Skin of body (tissue), 3 donors: ENCODE measurements at places on chromosomes 3 and 15. TPM values are rescaled to one million over a fixed set of nuclear protein-coding genes. Genes with fewer than 3 reads are reported as not detected.
A peak's percentile ranks its signal among the peaks of the same experiment; 100 is the strongest.

DNA sequence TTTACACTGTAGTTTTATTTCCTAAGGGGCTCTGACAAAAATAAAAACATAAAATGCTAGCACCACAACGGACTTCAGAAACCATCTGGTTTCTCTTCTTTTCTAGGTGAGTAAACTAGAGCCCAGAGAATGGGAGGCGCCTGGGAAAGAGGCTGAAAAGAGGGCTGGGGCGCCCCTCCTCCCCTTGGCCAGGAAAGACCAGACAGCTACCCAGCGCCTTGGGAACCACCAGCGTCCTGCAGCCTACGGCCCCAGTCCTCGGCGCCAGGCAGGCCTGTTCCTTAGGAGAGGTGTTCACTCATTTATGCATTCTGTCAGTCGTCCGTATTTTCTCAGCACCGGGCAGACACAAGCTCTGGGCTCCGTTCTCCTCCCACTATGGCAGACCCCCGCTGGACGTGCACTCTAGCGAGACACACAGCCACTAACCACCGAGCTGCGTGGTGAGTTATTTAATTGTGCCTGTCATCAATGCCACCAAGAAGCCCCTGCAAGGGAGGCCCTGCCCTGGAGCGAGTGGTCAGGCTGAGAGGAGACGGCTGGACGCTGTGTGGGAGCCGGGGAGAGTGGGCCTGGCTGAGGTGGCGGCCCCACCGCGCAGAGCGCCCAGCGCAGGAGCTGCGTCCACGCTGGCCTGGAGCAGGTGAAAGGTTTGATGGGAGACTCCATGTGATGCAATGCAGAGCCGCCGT is 294.4 kb downstream of the OCA2 start:
- no peak for DNase-seq

DNA sequence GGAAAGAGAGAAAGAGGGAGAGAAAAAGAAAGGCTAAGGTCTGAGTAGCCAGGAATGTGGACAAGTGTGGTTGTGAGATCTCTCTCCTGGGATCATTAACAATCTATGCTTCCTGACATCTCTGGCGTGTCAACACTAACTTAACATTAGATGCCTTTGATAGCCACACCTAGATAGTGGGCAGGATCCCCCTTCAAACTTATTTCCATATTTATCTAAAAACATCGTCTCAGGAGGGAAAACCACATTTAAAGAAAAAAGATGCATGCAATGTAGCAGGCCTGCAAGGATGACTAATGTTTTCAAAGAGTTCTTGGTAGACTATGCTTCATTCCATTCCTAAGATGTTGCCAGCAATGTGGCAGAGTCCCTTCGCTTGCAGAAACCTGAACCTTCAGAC is 80.9 kb downstream of the MLH1 start:
- no peak for DNase-seq

The MME gene
- 55.5 TPM for total RNA-seq

The SAMMSON gene
- total RNA-seq: 0.69 TPM

DNA sequence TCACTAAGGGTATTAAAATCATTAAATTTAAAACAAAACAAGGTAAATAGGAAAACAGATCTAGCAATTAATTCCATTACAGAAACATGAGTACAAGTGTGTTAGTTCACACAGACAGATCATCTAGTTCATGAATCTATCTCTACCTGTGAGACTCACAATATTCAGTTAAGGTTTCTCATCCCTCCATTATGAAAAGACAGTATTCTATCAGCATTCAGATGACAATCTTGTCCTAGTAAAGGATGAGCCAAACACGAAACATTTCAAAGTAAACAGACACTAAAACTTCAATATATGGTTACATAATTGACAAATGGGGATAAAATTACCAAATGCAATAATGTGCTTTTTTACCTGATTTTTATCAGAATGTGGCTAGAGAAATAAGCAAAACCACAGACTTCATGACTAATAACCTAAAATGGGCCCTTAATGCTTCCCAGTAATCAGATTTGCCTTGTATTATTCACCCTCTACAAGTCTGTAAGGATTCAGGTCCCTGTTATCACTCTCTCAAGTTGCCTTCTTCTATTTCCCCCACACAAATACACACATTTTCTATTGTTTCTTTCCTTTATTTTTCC is 126.8 kb downstream of the DLG1 start:
- DNase-seq: no peak

GRCh38 chr15:61712129-61712759 is 348.0 kb downstream of the VPS13C start:
- no peak for DNase-seq

DNA sequence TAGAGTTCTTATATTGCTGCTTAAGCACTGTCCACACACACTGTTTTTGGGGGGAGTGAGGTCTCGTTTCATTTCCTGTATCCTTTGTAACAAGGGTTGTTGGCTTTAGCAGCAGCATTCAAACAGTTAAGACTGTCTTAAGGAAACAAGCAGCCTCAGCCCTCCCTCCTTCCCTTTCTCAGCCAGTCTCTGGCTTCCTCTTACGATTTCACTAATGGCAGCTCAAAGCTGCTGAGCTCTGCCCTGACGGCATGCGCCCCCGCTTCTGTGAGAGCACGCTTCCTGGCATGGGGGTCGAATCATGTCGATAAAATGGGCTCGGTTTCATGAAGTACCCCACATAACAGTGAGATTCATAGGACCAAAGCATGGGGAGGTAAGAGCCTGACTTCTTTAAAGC is 105.0 kb downstream of the KLHL25 start:
- peak; percentile 62 for DNase-seq

DNA sequence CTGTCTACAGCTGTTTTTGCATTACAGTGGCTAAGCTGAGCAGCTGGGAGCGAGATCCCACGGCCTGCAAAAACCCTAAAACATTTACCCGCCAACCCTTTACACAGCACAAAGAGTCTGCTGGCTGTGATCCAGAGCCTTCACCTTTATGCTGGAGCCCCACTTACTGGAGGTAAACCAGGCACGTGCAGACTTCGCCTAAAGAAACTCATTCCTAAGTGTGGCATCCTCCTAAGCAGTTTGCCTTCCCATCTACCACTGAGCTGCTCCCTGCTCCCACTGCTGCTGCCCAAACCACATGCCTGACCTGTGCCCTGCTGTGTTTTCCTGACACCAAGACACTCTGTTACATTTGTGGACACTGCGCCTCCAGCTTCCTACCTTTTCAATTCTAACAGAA is 53.0 kb downstream of the CHSY1 start:
- no peak for DNase-seq

DNA sequence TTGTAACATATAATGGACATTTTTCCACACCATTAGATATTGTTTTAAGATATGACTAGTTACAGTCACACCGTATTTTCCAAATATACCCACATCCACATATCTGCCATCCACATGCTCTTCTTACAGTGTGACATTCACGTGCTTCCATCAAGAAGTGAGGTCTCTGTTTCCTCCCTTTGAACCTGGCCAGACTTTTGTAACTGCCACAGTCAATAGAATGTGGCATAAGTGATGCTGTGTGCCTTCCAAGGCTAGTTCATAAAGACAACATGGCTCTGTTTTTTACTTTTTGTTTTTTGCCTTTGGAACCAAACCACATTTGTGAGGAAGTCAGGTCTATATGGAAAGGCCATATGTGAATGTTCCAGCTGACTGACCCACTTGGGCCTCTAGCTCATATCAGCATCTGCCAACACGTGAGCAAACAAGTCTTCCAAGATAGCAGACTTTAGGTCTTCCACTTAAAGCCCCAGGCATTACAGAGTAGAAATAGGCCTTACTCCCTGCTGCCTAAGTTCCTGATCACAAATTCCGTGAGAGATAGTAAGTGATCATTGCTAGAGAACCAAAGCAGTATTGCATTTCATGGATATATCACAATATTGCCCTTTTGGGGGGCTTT is 27.1 kb downstream of the EIF1B start:
- no peak for DNase-seq

The SEMA7A gene
- 11.7 TPM for total RNA-seq

DNA sequence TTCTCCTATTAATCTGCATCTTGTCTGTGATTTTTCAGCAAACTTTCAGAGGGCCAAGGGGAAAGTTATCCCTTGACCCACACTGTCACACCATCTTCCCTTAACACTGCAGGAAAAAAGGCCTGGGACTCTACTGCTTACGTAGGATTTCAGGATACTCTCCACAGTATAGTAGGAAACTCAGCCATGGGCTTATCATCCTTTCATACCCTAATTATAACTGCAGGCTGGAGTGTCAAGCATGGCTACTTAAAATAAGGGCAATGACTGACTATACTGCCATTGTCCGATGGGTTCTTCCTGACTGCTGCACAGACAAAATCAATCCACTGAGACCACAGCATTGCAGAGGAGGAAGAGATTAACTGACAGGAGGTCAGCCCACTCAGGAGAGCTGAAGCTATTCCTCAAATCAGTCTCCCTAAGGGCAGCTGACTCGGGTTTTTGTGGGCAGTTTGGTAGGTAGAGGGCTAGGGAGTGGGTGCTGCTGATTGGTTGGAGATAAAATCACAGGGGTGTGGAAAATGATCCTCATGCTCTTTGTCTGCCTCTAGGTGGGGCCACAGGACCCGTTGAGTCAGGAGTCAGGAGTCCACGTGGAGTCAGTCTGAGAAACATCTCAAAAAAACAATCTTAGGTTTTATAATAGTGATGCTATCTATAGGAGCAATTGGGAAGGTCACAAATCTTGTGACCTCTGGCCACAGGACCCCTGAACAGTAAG is 118.2 kb upstream of the STRIT1 start:
- no peak for DNase-seq

DNA sequence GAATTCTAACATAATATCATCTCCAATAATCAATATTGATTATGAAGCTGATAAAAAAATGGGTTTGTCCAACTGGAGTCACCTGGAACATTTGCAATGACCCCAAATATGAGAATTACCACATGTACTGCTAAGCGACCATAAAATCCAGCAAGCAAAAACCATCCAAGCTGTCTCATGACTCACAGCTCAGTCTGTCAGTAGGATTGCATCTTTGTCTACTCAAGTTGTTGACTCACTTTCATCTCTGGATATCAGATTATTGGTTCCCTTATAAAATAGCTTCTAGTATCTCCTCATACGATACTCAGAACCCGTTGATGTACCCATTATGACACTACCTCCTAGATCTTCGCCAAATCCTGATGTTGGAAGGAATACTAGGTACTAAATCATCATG is 209.8 kb upstream of the ATP11B start:
- no peak for DNase-seq

DNA sequence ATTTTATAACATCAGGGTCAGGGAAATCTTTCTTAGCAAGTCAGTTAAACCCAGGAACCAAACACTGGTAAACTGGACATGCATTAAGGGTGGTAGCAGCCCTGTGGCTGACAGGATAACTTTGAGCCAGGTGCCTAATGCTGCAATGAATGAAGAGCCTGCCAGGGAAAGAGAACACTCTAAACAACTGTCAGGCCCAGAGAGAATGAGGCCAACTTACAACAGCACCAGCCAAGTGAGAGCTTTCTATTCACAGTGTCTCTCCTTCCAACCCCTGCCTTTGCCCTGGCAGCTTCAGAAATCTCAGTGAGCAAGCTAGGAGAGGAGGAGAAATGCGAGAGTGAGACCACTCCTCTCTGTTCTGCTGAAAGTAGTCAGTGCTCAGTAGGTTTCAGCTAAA is 50.4 kb upstream of the ATP2C1 start:
- DNase-seq: no peak

The HDC gene
- total RNA-seq: 5.7 TPM

The ATG7 gene
- total RNA-seq: 47.6 TPM

DNA sequence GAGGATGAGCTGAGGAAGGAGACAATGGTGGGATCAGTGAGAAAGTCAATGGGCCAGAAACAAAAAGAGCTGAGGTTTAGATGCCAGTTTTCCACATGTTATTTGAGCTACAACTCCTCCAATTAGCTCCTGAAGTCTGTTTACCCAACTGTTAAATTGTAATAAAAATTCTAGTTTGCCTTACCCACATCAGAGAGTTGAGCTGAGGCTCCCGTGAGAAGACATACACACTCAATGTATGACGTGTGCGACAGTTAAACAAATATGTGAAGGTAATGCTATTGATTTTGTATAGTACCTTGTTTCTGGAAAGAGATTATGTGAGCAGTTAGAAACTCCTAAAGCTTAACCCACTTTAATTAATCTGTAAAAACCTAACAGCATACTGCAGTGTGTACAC is 318.1 kb upstream of the GRM7 start:
- DNase-seq: no peak

DNA sequence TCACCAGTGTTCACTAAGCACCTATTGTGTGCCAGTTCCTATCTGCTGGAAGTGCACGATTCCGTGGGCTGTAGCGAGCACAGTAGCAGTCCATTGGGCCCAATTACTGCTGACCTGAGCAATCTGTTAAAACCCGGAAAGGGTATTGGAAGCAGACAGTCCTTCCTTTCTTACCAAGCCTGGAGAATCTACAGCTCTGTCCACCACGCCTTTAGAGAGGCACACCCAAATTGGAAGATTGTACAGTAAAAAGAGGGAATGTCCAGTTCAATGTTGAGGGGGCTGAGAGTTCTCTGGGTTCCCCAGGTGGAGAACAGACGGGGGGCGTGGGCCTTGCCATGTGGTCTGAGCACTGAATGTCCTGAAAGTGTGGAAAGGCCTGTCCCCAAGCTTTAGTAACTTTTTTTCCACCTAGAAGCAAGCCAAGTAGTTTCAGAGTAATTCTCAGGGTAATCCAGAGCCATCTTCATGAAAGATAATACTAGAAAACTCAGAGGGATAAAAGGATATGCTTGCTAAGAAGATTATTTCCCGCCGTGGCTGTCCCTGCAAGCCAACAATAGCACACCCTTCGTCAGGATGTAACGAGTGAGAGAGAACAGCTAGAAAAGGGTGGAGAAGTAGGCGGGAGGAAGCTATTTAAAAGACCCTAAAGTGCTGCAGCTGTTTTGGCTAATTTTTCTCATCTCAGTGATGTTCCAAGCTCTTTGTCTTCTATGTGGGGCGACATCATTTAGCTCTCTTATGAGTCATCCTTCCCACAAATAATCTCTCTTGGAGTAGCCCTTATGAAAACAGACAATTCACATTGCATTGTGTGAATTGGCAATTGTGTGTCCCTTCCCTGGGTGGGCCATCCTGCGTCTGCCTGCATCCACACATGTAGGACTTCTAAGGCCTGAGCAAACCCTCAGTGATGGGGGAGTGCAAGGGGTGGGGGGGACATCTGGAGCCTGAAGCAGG is 181.0 kb downstream of the ATG7 start:
- peak; percentile 92 for DNase-seq

DNA sequence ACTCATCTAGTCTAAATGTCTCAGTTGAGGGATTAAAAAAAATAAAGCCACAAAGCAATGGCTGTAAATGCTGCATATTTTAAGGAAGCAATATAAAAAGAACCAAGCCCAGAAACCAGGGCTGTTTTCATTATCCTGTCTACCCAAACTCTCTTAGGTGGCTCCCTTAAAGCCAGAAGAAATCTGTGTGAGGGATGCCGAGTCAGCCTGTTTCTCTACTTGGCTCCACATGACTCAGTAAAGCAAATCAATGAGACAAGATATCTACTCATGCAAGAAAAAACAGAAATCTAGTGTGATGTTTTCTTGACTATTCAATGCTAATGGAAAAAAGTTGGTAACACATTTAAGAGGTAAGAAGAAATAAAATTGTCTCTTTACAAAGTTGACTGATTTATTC is 296.2 kb downstream of the ZBTB20 start:
- DNase-seq: no peak

The WNT5A gene
- 28.8 TPM for total RNA-seq

- no peak for DNase-seq
Measured at GRCh38 chr15:31361764-31362515, 35.3 kb downstream of the KLF13 start.
